ENCODE measurements at places on chromosomes 12 and 14. TPM values are rescaled to one million over a fixed set of nuclear protein-coding genes. Genes with fewer than 3 reads are reported as not detected.

DNA sequence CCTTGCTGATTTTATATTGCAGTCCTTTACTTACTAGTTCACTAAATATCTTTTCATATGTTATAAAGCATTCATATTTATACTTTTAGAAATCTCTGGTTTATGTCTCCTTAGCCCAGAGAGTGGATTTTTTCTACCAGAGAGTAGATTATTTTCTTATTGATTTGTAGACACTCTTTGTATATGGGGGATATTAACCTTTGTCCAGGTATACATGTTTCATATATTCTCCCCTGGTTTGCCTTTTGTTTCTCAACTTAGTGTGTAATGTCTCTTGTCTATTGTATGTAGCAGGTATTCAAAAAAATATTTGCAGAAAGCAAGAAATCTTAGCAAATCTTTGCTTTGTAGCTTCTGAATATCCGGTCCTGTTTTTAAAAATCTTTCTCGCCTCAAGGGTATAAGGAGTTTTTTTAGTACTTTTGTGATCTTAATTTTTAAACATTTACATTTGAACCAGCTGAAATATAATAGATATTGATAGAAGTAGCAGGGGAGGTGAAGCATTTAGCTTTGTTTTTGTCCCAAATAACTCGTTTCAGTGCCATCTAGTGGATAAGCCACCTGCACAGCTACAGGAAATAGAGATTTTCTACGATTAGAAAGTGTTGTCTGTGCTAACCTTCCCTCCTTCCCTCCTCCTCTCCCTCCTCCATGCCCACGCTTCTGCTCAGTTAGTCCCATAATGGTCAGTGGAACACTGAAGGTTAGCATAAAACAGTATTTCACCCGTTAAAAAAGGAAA, 97.0 kb downstream of the PHETA1 start:
- no peak for DNase-seq

GRCh38 chr14:89912667-89913211, 41.8 kb downstream of the EFCAB11 start:
- DNase-seq = no peak

GRCh38 chr14:91402771-91403600, 14.6 kb downstream of the CCDC88C start:
- DNase-seq = no peak

DNA sequence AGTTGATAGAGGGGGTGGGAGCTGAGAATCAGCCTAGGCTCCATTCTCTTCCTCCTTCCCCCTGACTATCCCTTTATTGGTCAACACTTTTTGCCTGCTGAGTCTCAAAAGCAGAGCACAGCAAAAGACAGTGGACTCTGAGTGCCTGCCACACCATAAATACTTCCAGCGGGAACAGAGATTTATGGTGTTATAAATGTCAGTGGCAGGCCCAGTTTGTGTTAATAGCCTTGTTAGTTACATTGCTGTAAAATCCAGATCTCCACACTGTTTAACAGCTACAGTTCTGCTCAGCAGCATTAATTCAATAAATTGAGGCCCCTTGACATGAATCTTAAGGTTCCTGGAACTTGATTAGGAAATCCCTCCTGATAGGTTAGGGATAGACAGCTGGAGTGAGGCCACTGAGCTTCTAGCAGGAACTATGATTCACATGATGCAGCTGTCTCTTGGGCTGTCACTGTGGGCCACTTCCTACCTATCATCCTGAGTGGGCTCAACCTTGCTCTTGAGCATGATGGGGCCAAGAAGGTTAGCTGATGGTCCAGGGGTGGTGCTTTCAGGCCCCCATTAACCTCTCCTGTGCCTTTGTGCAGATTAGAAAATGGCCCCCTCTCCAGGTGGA, 295.2 kb upstream of the SRRM4 start:
- DNase-seq = no peak

DNA sequence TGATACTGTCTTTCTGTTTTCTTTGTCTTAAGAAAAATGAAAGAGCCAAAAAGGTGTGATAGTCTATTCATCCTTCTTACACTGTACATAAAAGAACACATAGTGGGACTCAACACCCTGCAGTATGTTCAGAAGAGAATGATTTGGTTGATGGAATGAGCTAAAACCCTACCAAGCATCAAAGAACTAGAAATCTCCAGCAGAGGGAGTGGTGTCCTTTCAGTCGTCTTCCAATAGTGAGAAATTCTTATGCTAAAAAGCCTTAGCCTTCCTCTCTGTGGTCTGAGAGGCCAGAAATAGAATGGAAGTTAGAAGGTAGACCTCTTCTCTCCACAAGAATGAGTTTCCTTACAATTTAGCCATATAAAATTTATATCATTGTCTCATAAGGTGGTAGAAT, 393.4 kb upstream of the SEL1L start:
- DNase-seq = no peak

DNA sequence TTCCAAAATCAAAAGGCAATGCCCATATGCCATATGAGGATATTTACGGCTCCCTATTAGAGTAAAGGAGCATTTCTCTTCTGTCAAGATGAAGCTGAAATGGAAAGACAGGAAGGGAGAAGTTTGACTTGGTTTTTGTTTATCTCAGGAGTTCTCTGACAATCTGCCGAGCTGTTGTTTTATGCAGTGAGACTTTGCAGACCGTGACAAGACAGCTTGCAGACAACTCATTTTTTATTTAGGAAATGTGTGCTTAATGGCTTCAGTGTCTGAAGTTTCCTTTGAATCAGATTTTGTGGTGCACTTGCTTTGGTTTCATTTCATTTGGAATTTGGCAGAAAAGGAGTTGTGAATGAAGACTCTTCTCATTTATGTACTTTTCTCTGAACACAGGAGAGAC, 145.4 kb downstream of the C12orf50 start:
- DNase-seq = no peak

GRCh38 chr12:46934374-46935111, 108.7 kb upstream of the SLC38A4 start:
- no peak for DNase-seq

- no peak for DNase-seq
Observed at GRCh38 chr12:68609998-68610369, 715 bp upstream of the RAP1B start.

DNA sequence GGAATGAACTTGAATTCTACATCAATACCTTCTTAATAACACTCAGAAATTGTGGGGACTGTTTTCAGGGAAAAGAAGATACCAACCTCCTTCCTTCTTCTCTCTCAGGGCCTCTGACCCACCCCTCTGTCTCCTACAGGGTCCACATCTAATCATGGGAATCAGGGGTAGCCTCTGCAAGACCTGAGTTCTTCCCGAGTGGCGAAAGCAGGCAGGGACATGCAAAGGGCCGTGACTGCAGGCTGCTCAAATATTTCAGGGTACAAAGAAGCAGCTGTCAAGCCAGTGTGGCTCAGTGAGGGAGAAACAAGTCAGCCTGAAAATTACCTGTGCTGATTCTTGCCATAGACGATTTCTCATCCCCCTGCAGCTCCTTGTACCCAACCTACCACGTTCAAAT, 123.1 kb upstream of the PARP11 start:
- no peak for DNase-seq

- DNase-seq = peak; percentile 29
Observed at GRCh38 chr14:104519721-104520120, 59.8 kb upstream of the C14orf180 start.

- peak; percentile 67 for DNase-seq
Observed at GRCh38 chr14:75906680-75907280, 75.0 kb downstream of the TGFB3 start.

- no peak for DNase-seq
Observed at GRCh38 chr14:53180272-53181221, 27.4 kb upstream of the DDHD1 start.

The FOXM1 gene
- total RNA-seq = 1.3 TPM

The STAB2 gene
- total RNA-seq = 0.29 TPM

The RHEBL1 gene
- total RNA-seq = not detected

The GPR137C gene
- total RNA-seq = 2.2 TPM

The ACOT6 gene
- not detected for total RNA-seq

The CLEC4A gene
- total RNA-seq = 2.1 TPM

The MOAP1 gene
- 23.2 TPM for total RNA-seq

The TAS2R30 gene
- total RNA-seq = 11.8 TPM

Measured in ureter (tissue), 1 donor.